Activated naive CD8-positive, alpha-beta T cell treated with anti-CD3 and anti-CD28 coated beads, Interleukin-2, amount 10 ng/mL, durations not matched to agents 7 days and 5 days (primary cell): ENCODE measurements at places on chromosomes 6 and 20. TPM values are rescaled to one million over a fixed set of nuclear protein-coding genes. Genes with fewer than 3 reads are reported as not detected.

- H3K27ac ChIP-seq = no peak overlapping the region
- H3K36me3 ChIP-seq = peaks cover 4% of the 10 kb centered on the region
- DNase-seq = no peak
- H3K4me3 ChIP-seq = no peak overlapping the region
- peaks cover 17% of the 10 kb centered on the region for H3K4me1 ChIP-seq
Observed at GRCh38 chr20:34070859-34071258, 41.2 kb downstream of the EIF2S2 start.

DNA sequence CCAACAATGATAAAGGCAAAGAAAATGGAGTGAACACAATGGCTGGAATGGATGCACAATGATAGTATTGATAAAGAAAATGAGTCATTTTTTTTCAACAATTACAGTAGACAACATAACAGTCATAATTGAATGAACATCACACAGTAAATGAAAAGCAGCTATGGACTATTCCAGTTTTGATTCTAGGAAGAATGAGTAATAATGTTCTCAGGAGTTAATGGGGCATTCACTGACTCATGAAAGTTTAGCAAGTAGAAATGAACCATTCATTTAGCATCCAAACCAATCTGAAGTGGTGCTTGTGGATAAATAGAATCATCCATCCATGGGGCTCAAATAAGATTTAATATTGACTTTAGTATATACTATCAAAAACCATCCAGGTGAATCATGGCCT lies 1029.5 kb upstream of the GJE1 start:
- no peak overlapping the region for H3K4me3 ChIP-seq
- no peak overlapping the region for H3K27ac ChIP-seq
- DNase-seq = no peak
- peaks cover 1% of the 10 kb centered on the region for H3K36me3 ChIP-seq
- H3K27me3 ChIP-seq = no peaks in the 10 kb centered on the region

GRCh38 chr6:5610640-5611039 lies 349.3 kb downstream of the FARS2 start:
- peaks cover 6% of the 10 kb centered on the region for H3K4me1 ChIP-seq
- DNase-seq = no peak
- no peak overlapping the region for H3K27ac ChIP-seq
- peaks cover 1% of the 10 kb centered on the region for H3K27me3 ChIP-seq
- peaks cover 18% of the 10 kb centered on the region for H3K36me3 ChIP-seq

DNA sequence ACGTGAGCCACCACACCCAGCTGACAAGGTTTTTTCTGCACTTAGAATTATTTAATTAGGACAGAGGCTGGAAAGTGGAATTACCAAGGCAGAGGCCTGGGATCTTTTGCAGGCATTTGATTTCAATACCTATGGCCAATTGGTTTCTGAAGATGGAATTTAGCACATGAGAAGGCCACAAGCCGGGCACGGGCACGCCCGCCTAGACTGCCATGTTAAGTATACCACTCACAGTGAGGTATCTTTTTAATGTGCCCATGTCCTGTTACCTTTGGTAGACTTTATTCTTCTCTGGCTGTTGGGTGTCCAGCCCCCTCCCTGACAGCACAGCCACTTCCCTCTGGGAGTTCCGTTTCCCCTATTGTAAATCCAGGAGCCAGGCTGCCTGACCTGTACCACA lies 18.0 kb upstream of the TAF8 start:
- H3K4me3 ChIP-seq = peak overlapping the region; percentile 50
- H3K27ac ChIP-seq = peak overlapping the region; percentile 89
- H3K4me1 ChIP-seq = peaks cover 69% of the 10 kb centered on the region
- H3K36me3 ChIP-seq = peaks cover 22% of the 10 kb centered on the region

DNA sequence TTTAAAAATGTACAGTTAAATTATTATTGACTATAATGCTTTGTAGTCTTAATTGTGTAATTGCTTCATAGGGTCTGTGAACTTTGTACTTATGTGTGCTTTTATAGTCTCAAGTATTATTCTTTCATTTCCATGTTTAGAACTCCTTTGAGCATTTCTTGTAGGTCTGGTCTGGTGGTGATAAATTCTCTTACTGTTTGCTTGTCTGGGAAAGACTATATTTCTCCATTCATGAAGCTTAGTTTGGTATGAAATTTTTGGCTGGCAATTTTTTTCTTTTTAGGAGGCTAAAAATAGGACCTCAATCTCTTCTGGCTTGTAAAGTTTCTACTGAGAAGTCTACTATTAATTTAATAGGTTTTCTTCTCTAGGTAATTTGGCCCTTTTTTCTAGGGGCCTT lies 67.4 kb downstream of the CCDC170 start:
- no peaks in the 10 kb centered on the region for H3K4me1 ChIP-seq
- H3K36me3 ChIP-seq = no peaks in the 10 kb centered on the region
- no peak overlapping the region for H3K4me3 ChIP-seq
- no peak for DNase-seq

DNA sequence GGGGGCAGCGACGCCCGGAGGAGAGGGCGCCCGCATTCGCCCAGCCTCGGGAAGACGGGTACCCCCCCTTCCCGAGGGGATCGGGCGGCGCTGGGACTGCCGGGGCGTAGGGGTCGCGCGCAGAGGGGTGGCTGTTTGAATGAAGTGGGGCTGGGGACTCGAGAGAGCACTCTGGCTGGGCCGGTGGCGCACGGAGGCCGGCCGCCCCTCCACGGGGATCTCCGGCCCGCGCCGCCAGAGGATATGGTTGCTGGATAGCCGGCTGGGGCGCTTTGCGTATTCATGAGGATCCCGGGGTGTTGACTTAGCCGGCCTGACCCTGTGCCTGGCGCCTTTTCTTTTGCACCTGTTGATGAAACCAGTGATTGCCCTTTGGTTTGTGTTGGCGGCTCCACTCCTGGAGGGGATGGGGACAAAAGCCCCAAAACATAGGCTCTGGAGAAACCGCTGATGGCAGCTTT lies 469 bp downstream of the SYNJ2 start:
- H3K4me1 ChIP-seq = peaks cover 52% of the 10 kb centered on the region

- H3K27ac ChIP-seq = no peak overlapping the region
- no peaks in the 10 kb centered on the region for H3K27me3 ChIP-seq
- no peak overlapping the region for H3K4me3 ChIP-seq
- no peaks in the 10 kb centered on the region for H3K36me3 ChIP-seq
- DNase-seq = no peak
Observed at GRCh38 chr20:52993076-52993475, 20.9 kb downstream of the TSHZ2 start.

DNA sequence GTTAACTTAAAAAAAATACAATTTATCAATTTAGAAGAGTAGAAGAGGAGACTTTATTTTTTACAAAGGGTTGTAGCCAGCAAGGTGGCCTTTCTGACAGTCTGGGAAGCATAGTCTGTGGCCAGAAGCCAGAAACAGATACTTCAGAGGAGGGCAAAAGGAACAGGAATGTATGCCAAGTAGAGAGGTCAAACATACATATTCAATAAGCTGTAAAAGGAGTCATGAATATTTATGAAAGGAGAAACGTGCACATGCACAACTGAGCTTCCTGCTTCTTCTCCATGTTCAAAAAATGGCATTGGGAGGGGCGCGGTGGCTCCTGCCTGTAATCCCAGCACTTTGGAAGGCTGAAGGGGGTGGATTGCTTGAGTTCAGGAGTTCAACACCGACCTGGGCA lies 43.9 kb upstream of the FAM184A start:
- no peaks in the 10 kb centered on the region for H3K36me3 ChIP-seq
- H3K27me3 ChIP-seq = peaks cover 14% of the 10 kb centered on the region
- no peak for DNase-seq
- H3K4me1 ChIP-seq = no peaks in the 10 kb centered on the region
- H3K27ac ChIP-seq = no peak overlapping the region

Gene ZFAND3
- total RNA-seq = 35.7 TPM

Gene GPX5
- not detected for total RNA-seq

Gene TCF15
- total RNA-seq = not detected

Gene PNLDC1
- 0.42 TPM for total RNA-seq
